ENCODE measurements at places on chromosomes 2 and 18. TPM values are rescaled to one million over a fixed set of nuclear protein-coding genes. Genes with fewer than 3 reads are reported as not detected.
A peak's percentile ranks its signal among the peaks of the same experiment; 100 is the strongest.

DNA sequence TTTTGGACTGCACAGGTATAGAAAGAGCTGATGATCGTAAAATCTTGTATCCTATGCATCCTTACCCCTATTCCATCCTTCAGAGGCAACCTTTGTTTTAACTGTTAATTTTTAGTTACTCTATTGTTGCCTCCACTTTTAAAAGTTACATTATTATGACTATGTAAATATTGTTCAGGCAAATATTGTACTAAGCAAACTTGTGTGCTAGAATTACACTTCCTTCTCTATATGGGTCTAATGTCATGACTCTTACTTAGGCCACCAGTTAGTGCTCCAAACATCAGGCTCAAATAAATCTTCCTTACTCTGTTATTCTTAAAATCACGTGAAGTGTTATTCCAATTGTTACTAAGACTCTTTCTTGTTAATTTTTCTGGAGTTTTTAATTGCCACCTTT, 47.4 kb upstream of the EMILIN2 start:
- no peak overlapping the region for H3K27ac ChIP-seq
- H3K4me3 ChIP-seq: no peak overlapping the region
- H3K27me3 ChIP-seq: no peaks in the 10 kb centered on the region

GRCh38 chr2:98775146-98775986, 44.4 kb upstream of the MGAT4A start:
- H3K36me3 ChIP-seq: no peaks in the 10 kb centered on the region
- no peaks in the 10 kb centered on the region for H3K4me1 ChIP-seq
- H3K4me3 ChIP-seq: no peak overlapping the region
- peak overlapping the region; percentile 35 for H3K27ac ChIP-seq
- no peak for DNase-seq

The FAM124B gene
- total RNA-seq: 4.6 TPM

The ZSWIM2 gene
- not detected for total RNA-seq
